ENCODE measurements at places on chromosomes 4 and X.

GRCh38 chr4:54661169-54661568, 3.4 kb downstream of the KIT start:
- no peak for DNase-seq

GRCh38 chr4:156659570-156659969, 312.0 kb downstream of the PDGFC start:
- no peak for DNase-seq

- DNase-seq: no peak
Observed at GRCh38 chrX:966396-967070, 245.9 kb downstream of the CRLF2 start.

DNA sequence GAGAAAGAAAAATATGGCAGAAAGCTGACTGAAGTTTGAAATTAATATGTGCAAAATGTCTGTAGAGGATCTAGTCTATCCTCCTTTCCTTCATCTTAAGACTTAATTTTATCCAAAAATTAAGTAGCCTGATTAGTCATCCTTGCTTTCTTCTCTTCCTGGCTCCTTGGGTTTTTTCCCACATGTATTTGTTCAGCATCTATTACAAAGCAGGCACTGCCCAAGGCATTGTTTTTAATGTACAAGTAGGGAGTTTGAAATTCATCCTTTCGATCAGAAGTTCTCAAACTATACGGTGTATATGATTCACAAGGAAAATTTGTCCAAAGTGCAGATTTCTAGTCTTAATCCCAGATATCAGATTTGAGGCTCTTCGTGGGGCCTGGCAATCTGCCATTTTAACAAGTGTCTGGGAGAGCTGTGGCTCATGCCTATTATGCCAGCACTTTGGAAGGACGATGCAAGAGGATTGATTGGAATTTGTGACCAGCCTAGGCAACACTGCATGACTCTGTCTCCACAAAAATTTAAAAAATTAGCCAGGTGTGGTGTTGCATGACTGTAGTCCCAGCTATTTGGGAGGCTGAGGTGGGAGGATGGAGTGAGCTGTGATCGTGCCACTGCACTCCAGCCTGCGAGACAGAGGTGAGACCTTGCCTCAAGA, 19.4 kb upstream of the YTHDC1 start:
- DNase-seq: no peak

DNA sequence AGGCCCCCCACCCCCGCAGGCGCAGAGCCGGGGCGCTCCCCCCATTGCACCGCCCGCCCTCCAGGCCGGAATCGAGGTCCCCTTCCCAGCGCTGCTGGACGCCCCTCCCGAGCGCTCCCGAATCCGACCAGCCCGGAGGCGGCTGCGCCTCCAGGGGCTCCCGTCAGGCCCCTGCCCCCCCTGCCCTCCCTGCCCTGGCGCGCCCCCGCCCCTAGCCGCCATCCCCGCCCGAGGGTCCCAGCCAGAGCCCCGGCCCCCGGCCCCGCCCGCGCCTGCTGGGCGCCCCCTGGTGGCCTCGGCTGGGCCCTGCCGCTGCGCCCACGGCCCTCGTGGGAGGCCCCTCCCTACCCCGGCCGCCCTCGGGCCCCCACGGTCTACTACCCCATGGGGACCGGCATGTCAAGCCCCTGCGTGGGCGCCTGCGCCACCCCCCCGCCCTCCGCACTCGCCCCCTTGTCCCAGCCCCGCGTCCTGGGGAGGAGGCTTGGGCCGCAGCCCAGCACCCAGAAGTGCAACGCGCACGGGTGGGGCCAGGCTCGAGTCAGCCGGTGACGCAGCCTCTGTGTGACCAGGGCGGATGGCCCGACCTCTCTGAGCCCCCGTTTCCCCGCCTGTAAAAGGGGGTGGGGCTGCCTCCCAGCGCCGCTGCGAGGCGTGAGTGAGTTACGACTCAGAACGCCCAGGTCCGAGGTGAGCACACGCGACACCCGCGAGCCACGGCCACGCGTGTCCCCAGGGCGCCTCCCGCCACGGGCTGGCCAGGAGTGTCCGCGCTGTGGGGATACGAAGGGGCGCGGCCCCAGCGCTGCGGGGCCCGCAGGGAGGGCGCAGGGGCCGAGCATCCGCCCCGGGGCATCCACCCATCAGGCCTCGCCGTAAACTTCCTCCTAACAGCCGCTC, 104.9 kb downstream of the FAM53A start:
- peak; percentile 61 for DNase-seq

GRCh38 chr4:8582436-8582835, 2.2 kb downstream of the GPR78 start:
- DNase-seq: no peak

DNA sequence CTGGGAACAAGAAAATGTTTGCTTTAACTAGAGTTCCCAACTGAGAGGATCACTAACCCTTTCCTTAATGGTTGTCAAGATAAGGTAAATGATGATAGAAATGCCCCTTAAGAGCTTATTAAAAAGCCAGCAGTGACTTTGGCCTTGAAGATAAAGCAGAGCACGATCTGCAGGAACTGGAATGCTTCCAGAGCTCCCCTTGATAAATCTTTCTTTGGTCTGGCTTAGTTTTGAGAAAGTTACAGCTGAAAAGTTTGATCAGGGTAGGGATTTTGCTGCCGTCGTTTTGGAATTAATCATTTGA, 64.0 kb downstream of the PTTG2 start:
- DNase-seq: no peak

GRCh38 chr4:158280856-158281255, 70.6 kb downstream of the TMEM144 start:
- DNase-seq: no peak

GRCh38 chr4:180665994-180666824, 1577.0 kb upstream of the TENM3 start:
- peak; percentile 39 for DNase-seq

DNA sequence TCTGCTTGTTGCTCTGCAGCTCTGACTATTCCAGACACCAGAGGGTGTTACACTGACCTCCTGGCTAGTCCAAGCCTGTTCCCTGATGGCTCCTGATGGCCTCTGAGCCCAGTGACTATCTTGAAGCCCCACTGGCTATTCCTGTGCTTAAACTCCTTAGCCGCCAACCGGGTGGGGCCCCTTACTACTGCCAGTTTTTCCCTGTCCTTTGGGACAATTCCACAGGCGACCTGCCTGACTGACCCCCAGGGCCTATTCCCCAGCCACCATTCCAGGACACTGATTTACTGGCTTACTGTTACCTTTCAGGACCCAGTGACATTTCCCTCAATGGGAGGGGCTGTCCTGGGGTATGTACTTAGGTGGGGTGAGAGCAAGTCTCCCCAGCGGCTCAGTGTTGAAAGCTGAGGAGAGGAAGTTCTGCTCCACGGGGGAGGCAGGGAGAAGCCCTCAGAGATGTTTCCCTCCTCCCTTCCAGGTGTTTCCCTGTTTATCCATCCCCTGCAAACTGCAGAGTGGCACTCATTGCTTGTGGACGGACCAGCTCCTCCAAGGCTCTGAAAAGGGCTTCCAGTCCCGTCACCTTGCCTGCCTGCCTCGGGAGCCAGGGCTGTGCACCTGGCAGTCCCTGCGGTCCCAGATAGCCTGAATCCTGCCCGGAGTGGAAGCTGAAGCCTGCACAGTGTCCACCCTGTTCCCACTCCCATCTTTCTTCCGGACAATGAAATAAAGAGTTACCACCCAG, 4.0 kb downstream of the TIMP1 start:
- DNase-seq: no peak

DNA sequence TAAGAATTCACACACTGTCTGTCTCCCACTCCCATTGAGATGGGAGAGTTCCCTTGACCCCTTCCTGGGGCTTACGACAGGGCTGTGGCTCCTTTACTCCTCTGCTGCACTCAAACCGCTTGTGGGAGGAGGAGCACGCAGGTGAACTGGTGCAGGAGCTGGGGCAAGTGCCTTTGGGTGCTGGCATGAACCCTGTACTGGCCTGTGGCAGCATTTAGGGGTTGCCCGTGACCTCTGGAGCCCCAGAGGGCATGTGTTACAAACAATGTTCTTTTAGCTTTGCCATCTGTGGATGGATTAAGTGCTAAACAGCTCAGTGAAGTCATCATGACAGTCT, 21.8 kb upstream of the FTHL17 start:
- DNase-seq: no peak

DNA sequence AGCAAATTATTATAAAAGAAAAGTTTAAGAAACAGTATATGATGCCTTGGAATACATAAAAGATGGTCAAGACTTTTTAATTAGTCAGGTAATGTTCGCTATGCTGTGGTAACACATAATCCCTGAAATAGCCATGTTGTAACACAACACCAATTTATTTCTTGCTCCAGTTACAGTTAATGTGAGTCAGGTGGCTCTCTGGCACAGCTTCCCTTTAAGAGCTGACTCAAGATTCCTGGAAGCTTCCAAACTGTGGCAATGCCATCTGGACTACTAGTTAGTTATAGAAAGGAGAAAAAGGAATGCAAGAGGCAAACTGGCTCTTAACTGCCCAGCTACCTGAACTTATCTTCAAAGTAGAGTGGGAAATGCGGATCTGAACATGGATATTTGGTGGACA, 210.5 kb downstream of the CHM start:
- no peak for DNase-seq

GRCh38 chrX:102339312-102340298, 92.6 kb downstream of the NXF2 start:
- DNase-seq: no peak

DNA sequence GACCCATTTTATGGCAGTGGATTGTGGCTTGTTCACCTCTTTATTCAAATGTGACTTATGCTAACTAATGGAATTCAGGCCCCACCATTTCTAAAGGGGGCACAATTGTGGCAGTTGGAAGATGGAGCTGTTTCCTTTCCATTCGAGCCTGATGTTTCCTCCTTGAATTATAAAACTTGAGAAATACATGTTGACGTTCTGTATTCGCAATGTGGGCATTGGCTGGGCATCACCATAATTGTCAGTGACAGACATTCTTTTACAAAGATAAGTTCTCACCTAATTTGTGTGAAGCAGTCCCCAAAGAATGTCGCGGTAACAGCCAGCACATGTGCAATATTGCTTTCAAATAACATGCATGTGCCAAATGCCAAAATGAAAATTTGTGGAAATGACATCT, 1070.2 kb upstream of the TENM3 start:
- no peak for DNase-seq

GRCh38 chrX:46180258-46180687, 364.9 kb downstream of the ZNF674 start:
- DNase-seq: peak; percentile 4

DNA sequence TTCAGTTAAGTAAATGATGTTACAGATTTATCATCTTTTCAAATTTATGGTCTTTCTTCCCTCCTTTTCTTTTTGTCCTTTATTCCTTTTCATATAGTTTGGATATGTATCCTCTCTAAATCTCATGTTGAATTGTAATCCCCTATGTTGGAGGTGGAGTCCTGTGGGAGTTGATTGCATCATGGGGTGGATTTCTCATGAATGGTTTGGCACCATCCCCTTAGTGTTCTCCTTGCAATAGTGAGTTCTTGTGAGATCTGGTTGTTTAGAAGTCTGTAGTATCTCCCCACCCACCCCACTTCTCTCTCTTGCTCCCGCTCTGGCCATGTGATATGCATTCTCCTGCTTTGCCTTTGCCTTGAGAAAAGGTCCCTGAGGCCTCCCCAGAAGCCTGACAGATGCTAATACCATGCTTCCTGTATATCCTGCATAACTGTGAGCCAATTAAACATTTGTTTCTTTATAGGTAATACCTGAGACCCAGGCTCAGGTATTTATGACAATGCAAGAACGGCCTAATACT, 236.7 kb downstream of the PRDM5 start:
- DNase-seq: no peak

- DNase-seq: no peak
Observed at GRCh38 chr4:98310867-98311266, 49.7 kb downstream of the RAP1GDS1 start.

GRCh38 chr4:140851032-140851636, 94.9 kb upstream of the TBC1D9 start:
- peak; percentile 51 for DNase-seq

DNA sequence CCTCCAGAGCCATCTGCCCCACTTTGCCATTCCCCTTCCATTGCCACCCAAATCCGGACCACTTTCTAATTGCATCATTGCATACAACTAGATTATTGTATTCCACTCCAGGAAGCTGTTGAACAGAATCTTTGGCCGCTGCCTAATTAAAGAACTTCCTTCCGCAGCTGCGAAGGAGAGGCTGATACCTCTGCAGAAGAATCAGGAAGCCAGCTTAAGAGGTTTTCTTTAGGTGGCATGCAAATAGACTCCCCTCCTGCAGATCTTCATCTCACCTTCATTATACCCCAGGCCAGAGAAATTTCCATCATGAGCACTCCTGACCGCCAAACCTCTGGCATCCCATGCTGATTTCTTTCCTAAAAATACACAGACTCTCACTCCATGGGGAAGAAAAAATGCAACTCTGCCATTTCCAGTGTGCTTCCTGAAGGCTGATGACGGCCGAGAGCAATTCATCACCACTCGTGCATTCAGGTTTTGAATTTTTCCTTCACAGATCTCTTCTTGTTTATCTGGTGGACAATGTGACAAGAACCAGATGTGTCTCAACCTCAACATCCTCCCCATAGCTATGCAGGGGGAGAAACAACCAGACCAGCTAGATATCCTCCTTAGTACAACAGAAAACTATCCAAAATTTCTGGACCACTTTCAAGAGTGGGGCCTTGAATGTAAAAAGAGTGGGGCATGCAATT, 31.2 kb downstream of the LGI2 start:
- DNase-seq: no peak

DNA sequence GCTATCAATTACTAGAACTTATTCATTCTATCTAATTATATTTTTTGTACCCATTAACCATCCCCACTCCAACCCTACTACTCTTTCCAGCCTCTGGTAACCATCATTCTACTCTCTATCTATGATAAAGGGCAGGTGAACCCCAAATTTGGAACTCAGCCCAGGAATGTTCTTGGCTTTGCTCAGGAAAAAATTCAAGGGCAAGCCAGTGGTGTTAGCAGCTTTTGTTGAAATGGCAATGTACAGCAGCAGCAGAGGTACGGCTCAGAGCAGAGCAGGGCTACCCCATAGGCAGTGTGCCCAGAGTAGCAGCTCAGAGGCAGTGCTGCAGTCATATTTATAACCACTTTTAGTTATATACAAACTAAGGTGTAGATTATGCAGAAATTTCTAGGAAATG, 138.2 kb downstream of the RNF150 start:
- no peak for DNase-seq

DNA sequence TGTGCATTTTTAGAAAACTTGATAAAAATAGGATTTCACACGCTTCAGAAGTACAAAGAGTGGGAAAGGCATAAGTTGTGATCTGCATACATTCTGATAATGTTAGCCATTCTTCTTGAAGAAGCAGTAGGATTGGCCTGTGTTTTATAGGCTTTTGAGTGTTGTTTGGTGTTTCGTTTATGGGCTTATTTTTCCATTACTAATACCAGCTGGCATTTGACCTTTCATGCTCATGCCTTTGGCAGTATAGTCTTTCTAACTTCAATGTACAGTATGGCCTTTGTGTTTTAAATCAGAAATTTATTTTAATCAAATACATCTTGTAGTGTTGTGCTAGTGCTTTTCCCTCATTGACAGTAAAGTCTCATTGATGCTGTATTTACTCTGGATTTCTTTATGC, 51.5 kb upstream of the SLC4A4 start:
- DNase-seq: no peak

GRCh38 chr4:52037689-52038102, 403 bp downstream of the SGCB start:
- peak; percentile 36 for DNase-seq
